ENCODE measurements at places on chromosomes 4 and X. TPM values are rescaled to one million over a fixed set of nuclear protein-coding genes. Genes with fewer than 3 reads are reported as not detected.

Gene HS6ST2
- total RNA-seq: 1.3 TPM

Gene OCIAD2
- 76.9 TPM for total RNA-seq

Gene BEND4
- 0.20 TPM for total RNA-seq

Gene OTUD6A
- total RNA-seq: not detected

Gene NALF2
- 0.29 TPM for total RNA-seq

Measured in activated naive CD4-positive, alpha-beta T cell treated with anti-CD3 and anti-CD28 coated beads for 36 hours (primary cell).